Chondrocyte (in vitro differentiated cells): ENCODE measurements at places on chromosomes 1 and 21. TPM values are rescaled to one million over a fixed set of nuclear protein-coding genes. Genes with fewer than 3 reads are reported as not detected.

DNA sequence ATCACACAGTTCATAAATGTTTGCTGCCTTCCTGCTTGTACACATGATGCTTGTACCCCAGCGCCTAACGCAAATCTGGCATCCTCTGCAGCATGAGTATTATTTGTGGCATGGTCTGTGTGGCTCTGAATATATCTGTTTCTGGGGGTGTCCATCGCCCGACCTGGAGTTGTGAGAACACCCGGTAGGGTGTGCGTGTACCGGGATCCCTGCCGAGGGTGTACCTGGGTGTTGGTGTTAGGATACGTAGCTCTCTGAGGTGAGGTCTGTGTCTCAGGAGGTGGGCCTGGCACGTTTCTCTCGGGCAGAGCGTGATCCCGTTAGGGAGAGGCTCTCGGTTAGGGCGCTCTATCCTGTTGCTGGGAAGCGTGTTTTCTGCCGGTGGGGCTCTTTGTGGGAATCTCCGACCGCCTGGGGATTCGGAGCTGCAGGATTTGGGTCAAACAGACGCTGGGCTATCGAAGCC lies 10.4 kb upstream of the CDC20 start:
- H3K36me3 ChIP-seq, result no peaks in the 10 kb centered on the region
- H3K4me3 ChIP-seq, result peak overlapping the region; percentile 57
- H3K27ac ChIP-seq, result no peak overlapping the region
- no peak for DNase-seq

The DNAH14 gene
- total RNA-seq, result 15.3 to 28.1 TPM (median 16.0 TPM) in 3 replicates

The WNT3A gene
- not detected in 3 replicates for total RNA-seq

- no peak for DNase-seq
- H3K27ac ChIP-seq, result no peak overlapping the region
- no peak overlapping the region for H3K4me3 ChIP-seq
- H3K27me3 ChIP-seq, result no peaks in the 10 kb centered on the region
Measured at GRCh38 chr1:62068978-62069377, 125.7 kb upstream of the L1TD1 start.

The PTAFR gene
- total RNA-seq, result 0.07 to 0.10 TPM in 2 of 3 replicates, not detected in the other

DNA sequence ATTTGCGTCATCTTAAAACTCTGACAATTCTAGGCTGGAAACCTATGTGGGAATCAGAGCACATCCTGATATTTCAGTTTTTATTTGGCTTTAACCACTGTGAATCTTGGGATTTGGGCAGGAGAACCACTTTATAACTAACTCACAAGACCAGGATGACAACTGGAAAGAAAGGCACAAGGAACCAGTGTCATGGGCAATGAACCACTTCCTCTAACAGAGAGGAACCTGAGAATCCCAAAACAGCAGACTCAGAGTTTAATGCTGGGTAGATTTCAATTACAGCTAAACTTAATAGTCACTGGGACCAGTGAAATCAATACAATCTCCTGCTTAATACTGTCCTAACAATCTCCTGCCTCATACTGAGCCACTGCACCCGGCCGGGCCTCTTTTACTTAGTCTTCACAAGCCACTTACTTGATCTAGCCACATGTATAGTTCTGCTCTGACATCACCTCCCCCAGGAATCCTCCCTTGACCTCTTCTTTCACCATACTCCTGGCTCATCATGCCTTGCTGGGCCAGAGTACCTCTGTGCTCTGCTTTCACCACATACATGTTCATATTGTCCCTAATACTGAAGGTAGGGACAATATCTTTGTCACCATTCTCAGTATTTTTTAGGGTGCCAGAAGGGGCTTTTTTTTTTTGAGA lies 20.2 kb upstream of the SLFNL1 start:
- H3K36me3 ChIP-seq, result peaks cover 12% of the 10 kb centered on the region
- no peaks in the 10 kb centered on the region for H3K27me3 ChIP-seq
- H3K4me1 ChIP-seq, result peaks cover 25% of the 10 kb centered on the region
- DNase-seq, result no peak
- no peak overlapping the region for H3K4me3 ChIP-seq

DNA sequence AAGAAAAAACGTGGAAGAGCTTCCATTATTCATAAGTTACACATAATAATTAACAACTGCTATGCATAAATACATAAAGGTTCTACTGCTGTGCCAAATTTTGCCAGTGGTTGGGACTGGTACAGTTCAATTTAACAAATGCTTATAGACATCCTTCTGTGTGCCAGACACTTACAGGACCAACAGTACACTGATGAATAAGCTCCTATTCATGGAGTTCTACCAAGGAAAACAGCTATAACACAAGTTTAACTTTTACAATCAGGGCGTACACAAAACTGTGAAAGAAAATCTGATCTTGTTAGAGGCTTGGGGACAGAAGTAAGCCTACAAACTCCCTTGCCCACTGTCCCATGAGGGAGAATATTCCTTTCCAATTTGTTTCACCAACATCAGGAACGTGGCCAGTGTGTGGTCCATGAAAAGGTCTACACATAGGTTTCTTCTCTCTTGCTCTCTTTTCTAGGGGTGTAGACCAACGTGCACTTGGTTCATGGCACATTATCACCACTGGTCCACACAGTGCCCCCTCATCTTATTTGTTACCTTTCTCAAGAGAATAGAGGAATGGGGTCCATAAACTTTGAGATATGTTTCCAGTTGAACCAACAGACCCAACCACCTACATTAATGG lies 10.1 kb downstream of the NRIP1 start:
- no peaks in the 10 kb centered on the region for H3K27me3 ChIP-seq
- H3K36me3 ChIP-seq, result no peaks in the 10 kb centered on the region
- H3K27ac ChIP-seq, result no peak overlapping the region
- H3K4me3 ChIP-seq, result no peak overlapping the region
- H3K4me1 ChIP-seq, result peaks cover 45% of the 10 kb centered on the region

GRCh38 chr1:51583532-51583931 lies 33.4 kb upstream of the OSBPL9 start:
- no peaks in the 10 kb centered on the region for H3K36me3 ChIP-seq
- no peak overlapping the region for H3K4me3 ChIP-seq
- H3K27me3 ChIP-seq, result no peaks in the 10 kb centered on the region
- peaks cover 9% of the 10 kb centered on the region for H3K4me1 ChIP-seq

The VWA5B1 gene
- total RNA-seq, result not detected in 3 replicates

- peaks cover 15% of the 10 kb centered on the region for H3K4me1 ChIP-seq
- H3K4me3 ChIP-seq, result no peak overlapping the region
- no peak overlapping the region for H3K27ac ChIP-seq
- no peaks in the 10 kb centered on the region for H3K27me3 ChIP-seq
- H3K36me3 ChIP-seq, result peaks cover 2% of the 10 kb centered on the region
Measured at GRCh38 chr1:3169665-3170356, 100.8 kb downstream of the PRDM16 start.

The PLA2G2F gene
- total RNA-seq, result not detected in 3 replicates

The CFHR1 gene
- total RNA-seq, result not detected in 3 replicates

The GLIS1 gene
- 17.3 to 36.2 TPM (median 17.4 TPM) in 3 replicates for total RNA-seq

DNA sequence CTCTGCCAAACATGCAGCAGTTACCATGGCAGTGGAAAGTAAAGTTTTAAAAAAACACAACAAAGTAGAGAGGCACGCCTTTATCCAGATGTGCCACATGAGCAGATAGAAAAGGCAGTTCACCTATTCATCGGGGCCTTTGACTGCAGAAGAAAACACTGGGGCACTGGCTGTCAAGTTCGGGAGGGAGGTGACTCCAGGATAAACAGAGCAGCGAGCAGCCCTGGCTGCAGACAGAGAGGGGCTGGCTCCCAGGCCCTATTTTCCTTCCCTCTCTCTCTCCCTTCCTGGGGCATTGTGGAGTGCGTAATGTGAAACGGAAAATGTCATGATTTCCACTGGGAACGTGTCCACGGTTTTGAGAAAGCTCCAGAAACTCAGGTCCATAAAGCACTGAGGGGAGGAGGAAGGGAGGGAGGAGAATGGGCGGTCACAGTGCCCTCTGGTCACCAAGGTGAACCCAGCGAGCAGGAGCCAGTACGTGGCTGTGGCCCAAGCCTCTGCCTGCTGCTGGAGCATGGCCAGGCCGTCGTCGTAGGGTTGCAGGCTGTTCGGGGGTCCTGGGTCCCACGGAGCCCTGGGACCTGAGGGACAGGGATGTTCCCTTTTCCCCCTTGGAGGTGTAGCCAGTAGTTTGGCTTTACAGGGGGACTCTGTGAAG lies 114.7 kb upstream of the IRF2BP2 start:
- peaks cover 85% of the 10 kb centered on the region for H3K4me1 ChIP-seq
- peak overlapping the region; percentile 100 for H3K27ac ChIP-seq

DNA sequence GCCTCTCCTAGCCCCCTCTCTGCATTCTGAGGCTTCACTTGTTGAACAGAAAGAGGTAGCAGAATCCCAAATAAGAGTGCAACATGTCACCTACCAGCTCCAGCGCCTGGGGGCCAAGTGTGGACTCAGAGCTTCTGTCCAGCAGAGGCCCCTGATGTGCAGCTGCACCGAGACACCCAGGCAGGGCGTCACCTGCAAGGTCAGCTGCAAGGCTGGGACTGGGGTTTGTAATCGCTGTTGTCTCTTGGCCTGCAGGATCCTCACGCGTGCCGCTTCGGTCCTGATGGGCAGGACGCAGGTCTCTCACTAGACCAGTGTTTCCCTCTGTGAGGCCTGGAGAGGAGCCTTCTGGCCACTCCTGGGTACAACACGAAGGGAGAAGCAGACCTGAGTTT lies 4.3 kb upstream of the SLX9 start:
- no peak overlapping the region for H3K4me3 ChIP-seq
- H3K4me1 ChIP-seq, result peaks cover 17% of the 10 kb centered on the region

- no peak for DNase-seq
- no peaks in the 10 kb centered on the region for H3K4me1 ChIP-seq
- peaks cover 4% of the 10 kb centered on the region for H3K27me3 ChIP-seq
- no peak overlapping the region for H3K4me3 ChIP-seq
- no peaks in the 10 kb centered on the region for H3K36me3 ChIP-seq
- no peak overlapping the region for H3K27ac ChIP-seq
Measured at GRCh38 chr1:215282557-215282956, 200.0 kb downstream of the KCNK2 start.
